HFFc6 (cell line): ENCODE measurements at places on chromosomes 3 and 15. TPM values are rescaled to one million over a fixed set of nuclear protein-coding genes. Genes with fewer than 3 reads are reported as not detected.

RTP1 gene
- total RNA-seq = not detected in 3 replicates

NDN gene
- not detected in 3 replicates for total RNA-seq

CEP19 gene
- total RNA-seq = 1.9 to 2.6 TPM (median 2.2 TPM) in 3 replicates

CPN2 gene
- 0.18 to 0.41 TPM (median 0.35 TPM) in 3 replicates for total RNA-seq

GOLGA6B gene
- not detected in 3 replicates for total RNA-seq

OPA1 gene
- total RNA-seq = 55.7 and 56.4 TPM in 2 replicates

SEMA3F gene
- 21.8 to 32.4 TPM (median 29.3 TPM) in 3 replicates for total RNA-seq

ARID3B gene
- total RNA-seq = 1.2 and 1.7 TPM in 2 replicates

CNTN6 gene
- not detected in 3 replicates for total RNA-seq

CSNK1G1 gene
- 18.6 to 19.0 TPM (median 18.9 TPM) in 3 replicates for total RNA-seq

TRIM59 gene
- total RNA-seq = 27.2 to 42.4 TPM (median 32.1 TPM) in 3 replicates

DPPA2 gene
- total RNA-seq = not detected in 3 replicates

CDHR4 gene
- total RNA-seq = 0.19 to 0.27 TPM in 2 of 3 replicates, not detected in the other

C2CD4A gene
- not detected in 2 replicates for total RNA-seq

GOLGA8M gene
- total RNA-seq = 0.14 to 0.42 TPM (median 0.37 TPM) in 3 replicates

CKMT1B gene
- not detected in 2 replicates for total RNA-seq

GOLGA6L9 gene
- total RNA-seq = 0.55 to 0.87 TPM (median 0.80 TPM) in 3 replicates

RYR3 gene
- total RNA-seq = not detected in 3 replicates
